ENCODE measurements at places on chromosomes 3 and 15.

- DNase-seq = no peak
These were observed 1.5 kb upstream of the AMIGO3 start for GRCh38 chr3:49720855-49721595.

GRCh38 chr15:63093486-63094205 is 28.0 kb upstream of the LACTB start:
- DNase-seq = peak; percentile 66

- no peak for DNase-seq
These were observed 60.2 kb downstream of the CACNA1D start for GRCh38 chr3:53554559-53555067.

DNA sequence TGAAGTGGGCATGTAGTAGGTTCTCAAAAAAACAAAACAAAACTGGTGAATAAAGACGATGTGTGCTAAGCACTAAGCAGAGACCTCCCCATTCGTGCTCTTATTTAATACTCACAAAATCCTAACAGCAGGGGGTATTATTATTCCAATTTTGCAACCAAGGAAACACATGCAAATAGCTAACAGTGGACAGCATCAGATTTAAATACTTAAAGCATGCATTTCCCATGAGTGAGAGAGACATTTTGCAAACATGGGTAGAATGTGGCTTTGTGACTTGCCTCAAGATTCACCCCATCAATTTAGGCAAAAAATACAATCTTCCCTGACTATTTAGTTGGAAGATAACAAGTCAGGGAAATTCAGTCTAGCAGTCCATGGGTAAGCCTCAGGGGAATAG is 946.2 kb upstream of the CFAP20DC start:
- DNase-seq = no peak

DNA sequence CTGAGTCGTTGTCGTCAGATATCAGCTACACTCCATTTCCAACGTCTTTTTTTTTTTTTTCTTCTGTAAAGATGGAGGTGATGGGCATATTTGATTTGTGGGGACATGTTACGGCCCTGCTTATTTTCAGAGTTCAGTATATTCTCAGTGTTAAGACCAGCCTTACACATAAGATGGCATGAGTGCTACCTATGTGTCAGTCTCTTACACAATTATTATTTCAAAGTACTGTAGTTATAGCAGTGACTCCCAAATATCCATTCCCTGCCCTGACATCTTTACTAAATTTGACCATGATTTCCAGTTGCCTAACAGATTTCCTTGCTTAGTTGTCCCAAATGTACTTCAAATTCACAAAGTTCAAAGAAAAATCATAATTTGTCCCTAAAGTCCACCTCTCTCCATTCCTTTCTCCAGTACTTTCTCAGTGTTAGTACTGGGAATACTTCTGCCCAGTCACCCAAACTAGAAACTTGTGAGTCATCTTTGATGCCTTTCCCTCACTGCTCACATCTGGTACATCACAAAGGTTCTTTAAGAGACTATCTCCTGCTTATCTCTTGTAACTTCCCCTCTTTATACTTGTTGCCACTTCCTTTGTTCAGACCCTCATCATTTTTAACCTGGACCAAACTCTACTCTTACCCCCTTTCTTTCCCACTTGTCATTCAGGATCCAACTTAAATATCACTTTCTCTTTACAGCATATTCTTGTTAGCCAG is 67.0 kb downstream of the ZNF609 start:
- no peak for DNase-seq

- peak; percentile 2 for DNase-seq
These were observed 74.8 kb downstream of the AQP9 start for GRCh38 chr15:58212909-58213526.

DNA sequence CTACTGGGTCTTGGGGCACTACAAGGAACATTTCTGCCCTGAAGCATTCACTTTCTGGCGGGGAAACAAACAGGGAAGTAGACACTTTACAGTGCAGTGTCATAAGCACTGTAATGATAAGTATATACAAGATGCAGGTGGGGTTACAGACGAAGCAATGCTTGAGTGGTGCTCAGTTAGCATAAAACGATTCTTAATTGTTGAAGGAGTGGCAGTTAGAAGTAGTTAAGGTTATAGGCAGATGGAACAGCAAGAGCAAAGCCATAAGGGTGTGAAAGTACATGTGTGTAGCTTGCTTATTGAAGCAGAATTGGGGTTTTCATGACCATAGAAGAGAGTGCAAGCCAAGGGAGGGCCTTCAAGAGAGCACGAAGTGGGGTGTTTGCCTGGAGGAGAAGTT is 46.2 kb downstream of the SLC25A26 start:
- no peak for DNase-seq

GRCh38 chr15:29337156-29337959 is 67.7 kb upstream of the NSMCE3 start:
- no peak for DNase-seq

- no peak for DNase-seq
These were observed 91.4 kb upstream of the PRTG start for GRCh38 chr15:55834331-55834730.

- no peak for DNase-seq
These were observed 40.6 kb downstream of the TPRA1 start for GRCh38 chr3:127549826-127550467.

DNA sequence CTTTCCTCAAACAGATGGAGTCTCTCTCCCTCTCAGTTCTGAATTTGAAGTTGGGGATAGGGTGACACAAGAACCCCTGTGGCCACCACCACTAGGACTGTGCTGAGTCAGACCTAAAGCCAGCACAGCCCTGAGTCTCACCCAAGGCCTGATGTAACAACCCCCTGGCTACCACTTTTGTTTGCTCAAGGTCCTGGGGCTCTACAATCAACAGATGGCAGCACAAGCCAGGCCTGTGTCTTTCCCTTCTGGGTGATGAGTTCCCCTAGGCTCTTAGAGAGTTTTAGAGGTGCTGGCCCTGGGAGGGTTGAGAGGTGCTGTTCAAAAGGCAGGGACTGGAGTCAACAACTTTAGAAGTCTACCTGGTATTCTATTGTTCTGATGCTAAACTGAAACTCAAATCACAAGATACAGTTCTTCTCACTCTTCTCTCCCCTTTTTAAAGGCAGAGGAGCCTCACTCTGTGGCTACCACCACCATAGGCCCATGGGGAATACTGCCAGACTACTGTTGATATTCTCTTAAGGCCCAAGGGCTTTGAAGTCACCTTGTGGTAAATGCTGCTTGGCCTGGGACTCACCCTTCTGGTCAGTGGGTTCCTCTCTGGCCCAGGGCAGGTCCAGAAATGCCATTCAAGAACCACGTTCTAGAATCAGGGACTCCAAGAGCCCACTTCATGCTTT is 6.5 kb downstream of the OR5K4 start:
- DNase-seq = no peak

- DNase-seq = peak; percentile 99
These were observed 43.2 kb upstream of the BOC start for GRCh38 chr3:113167825-113168801.

GRCh38 chr3:182809531-182809930 is 16.2 kb downstream of the ATP11B start:
- no peak for DNase-seq

All from NCI-H1092 treated with DMSO at 0.1 percent for 48 hours (cell line).